ENCODE measurements at places on chromosomes 4 and X.

- no peak for DNase-seq
These were observed 18.9 kb downstream of the TSPAN5 start for GRCh38 chr4:98639523-98639922.

DNA sequence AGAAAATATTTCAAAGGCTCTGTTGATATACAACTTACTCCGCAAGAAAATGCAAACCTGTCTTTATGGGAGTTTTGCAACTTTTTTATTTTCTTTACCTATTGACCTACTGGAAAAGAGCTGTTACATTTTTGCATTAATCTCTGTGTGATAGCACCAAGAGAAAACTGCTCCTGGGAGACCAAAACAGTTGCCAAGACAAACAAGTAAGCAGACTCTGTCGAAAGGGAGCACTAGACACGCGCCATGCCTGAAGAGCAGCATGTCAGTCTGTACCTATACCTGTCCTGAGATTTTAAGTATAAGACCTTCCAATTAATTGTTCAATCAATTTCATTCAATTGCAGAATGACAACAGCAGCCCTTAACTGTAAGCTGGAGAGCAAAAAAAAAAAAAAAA, 56.0 kb upstream of the TECRL start:
- DNase-seq: no peak

- no peak for DNase-seq
These were observed 371.3 kb upstream of the INTU start for GRCh38 chr4:127261476-127261875.

GRCh38 chr4:125388613-125389012, 73.9 kb downstream of the FAT4 start:
- DNase-seq: no peak

DNA sequence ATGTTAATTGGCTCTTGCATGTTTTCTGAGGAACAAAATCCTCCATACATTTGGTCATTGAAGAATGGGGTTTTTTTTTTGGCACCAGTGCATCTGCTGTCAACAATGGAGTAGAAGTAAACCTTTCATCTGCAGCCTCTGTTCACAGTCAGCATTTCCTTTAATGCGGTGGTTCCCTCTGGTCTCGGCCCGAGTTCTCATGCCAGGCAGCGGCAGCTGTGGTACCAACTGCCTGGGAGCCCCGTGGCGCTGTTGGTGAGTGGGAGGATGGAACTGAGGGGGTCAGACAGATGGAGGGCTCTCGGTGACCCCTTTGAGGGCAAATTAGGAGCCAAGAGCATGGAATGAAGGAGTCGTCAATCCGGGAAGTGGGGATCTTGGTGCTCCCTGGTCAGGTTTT, 114.7 kb downstream of the AFF1 start:
- DNase-seq: no peak

- no peak for DNase-seq
These were observed 142.5 kb downstream of the COL4A5 start for GRCh38 chrX:108582151-108582550.

GRCh38 chr4:90292438-90292837, 165.2 kb downstream of the CCSER1 start:
- no peak for DNase-seq

DNA sequence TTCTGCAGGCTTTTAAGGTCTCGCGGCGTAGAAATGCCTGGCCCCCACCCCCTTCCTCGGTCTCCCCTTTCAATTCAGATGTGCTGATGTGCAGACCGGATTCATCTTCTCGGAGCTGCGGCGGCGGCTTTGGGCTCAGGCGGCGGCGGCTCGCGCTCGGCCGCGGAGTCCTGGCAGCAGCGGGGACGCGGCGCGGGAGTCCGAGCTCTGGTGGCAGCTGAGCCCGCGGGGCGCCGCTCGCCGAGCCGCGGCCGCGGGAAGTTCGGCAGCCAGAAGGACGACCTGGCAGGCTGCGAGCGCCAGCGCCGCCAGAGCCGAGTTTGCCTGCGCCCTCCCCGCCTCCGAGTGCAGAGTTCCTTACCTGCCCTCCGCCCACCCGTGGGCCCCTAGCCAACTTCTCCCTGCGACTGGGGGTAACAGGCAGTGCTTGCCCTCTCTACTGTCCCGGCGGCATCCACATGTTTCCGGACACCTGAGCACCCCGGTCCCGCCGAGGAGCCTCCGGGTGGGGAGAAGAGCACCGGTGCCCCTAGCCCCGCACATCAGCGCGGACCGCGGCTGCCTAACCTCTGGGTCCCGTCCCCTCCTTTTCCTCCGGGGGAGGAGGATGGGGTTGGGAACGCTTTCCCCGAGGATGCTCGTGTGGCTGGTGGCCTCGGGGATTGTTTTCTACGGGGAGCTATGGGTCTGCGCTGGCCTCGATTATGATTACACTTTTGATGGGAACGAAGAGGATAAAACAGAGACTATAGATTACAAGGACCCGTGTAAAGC, 448 bp downstream of the TLL1 start:
- peak; percentile 0 for DNase-seq

DNA sequence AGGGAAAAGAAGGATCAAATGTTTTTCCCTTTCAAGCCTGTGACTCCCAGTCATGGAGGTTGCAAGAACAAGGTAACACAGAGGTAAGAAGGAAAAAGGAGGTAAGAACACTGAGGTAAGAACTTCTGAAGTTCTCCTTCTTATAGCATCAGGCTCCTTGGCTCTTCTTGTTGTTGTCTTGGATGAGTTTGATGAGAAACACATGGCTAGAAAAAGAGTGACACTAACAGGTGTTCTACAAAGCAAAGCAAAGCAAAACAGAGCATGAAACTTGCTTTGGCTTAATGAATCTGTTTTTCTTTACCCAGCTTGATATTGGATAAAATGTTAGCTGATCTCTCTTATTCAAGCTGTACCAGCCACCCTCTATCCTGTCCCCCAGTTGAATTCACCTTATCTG, 231.2 kb upstream of the F9 start:
- DNase-seq: no peak

- no peak for DNase-seq
These were observed 191.2 kb downstream of the IDS start for GRCh38 chrX:149313871-149314371.

DNA sequence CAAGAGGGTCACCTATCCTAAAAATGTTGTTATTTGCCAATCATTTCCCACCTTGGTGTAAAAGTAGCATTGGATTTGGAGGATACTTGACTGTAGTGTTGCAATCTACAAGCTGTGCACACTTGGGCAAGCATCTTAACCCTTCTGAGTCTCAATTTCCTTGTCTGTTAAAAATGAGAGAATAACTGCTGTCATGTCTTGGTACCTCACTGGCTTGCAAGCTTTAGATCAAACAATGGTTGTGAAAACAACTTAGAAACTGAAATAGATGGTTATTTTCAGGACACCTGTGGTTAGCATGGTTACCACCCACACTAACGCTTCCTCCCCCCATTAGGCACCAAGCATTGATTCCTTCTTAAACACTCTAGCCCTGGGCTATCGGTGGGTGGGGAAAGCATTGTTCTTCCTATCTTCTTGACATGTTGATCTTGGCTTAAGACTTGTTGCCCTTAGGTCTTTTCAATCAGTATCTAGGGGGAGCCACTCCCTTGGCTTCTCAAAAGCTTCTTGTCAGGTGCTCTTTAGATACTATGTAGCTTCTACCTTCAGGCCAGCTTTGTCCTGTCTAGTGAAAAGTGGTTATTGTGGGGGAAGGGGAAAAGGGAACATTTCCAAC, 10.6 kb upstream of the AMOT start:
- no peak for DNase-seq

DNA sequence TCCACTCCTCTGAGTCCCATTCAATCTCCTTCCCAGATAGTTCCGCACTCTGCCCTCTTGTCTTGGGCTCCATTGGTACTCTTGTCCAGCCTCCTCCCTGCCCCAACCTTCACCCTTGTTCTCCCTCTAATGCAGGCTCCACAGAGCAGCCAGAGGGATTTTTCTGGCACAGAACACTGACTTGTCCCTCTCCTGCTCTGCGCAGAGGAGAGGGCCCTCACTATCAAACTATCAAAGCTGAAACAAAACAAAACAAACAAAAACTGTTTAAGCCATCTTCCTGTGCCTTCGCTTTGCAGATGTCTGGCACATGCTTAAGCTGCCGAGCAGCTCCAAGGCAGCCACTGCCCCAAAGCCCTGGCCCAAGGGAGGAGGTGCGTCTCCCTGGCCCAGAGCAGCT, 2.9 kb downstream of the CNGA2 start:
- no peak for DNase-seq

DNA sequence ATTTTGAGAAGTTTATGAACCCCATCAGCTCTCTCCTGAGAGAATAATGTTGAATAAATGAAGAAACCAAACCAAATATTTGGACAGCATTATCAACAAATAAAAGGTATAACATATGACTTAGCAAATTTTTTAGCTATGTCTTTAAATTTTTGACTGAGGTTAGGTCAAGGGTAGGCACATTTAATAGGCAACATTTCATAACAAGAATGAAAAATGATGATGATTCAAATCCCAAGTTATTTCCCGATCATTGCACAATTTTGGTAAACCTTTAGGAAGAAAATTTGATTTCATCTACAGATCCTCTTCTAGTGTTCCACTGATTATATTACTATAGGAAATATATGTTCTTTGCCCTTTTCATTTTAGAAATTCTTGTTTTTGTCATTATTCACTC, 123.7 kb upstream of the TLR3 start:
- DNase-seq: no peak

GRCh38 chrX:99777912-99778311, 632.2 kb downstream of the PCDH19 start:
- DNase-seq: no peak

- no peak for DNase-seq
These were observed 466.1 kb downstream of the ADGRL3 start for GRCh38 chr4:61666244-61666643.

GRCh38 chr4:8847764-8848163, 23.9 kb downstream of the HMX1 start:
- no peak for DNase-seq

- no peak for DNase-seq
These were observed 7.9 kb downstream of the NONO start for GRCh38 chrX:71291381-71291780.

GRCh38 chrX:152902502-152902820, 4.6 kb downstream of the ZNF185 start:
- no peak for DNase-seq

- no peak for DNase-seq
These were observed 261.1 kb upstream of the GATB start for GRCh38 chr4:152021788-152022438.

GRCh38 chr4:10030972-10031667, 9.8 kb upstream of the SLC2A9 start:
- DNase-seq: no peak

DNA sequence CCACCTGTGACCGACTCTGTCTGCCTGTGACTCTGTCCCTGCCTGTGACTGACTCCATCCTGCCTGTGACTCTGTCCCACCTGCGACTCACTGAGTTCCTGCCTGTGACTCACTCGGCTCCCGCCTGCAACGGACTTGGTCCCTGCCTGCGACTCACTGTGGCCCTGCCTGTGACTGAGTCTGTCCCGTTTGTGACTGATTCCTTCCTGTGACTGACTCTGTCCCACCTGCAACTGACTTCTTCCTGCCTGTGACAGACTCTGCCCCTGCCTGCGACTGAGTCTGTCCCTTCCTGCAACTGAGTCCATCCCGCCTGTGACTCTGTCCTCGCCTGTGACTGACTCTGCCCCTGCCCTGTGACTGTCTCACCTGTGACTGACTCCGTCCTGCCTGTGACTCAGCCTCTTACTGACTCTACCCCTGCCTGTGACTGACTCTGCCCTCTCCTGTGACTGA, 9.6 kb upstream of the UVSSA start:
- DNase-seq: peak; percentile 68

DNA sequence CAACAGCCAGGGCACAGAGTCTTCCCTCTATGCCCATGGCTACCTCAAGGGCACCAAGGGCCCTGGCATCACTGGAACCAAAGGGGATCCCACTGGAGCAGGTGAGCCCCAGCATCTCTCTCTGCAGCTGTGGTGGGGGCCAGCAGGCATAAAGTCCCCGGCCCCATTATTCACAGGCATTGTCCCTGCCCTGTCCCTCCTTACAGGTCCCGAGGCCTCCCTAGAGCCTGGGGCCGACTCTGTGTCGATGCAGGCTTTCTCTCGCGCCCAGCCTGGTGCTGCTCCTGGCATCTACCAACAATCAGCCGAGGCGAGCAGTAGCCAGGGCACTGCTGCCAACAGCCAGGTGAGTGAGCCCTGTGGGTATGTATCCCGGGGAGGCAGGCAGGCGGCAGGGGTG, 12.3 kb upstream of the UBA1 start:
- DNase-seq: no peak

DNA sequence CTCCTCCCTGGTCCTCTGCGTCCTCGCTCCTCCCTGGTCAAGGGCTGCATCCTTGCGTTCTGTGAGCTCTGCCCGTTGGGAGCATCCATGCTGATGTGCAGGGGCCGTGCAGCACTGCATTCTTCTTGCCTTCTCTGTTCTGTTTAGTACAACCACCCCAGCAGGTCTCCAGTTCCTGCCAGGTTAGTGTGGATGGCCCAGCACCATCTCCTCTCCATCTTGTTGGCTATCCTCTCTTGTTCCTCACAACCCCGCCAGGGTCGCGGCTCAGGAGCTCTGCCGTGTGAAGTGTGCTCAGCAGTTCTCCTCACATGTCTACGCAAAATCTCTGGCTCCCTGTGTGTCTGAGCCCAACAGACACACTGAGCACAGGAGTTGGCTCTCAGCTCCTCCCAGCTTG, 10.4 kb upstream of the MAEA start:
- DNase-seq: no peak

DNA sequence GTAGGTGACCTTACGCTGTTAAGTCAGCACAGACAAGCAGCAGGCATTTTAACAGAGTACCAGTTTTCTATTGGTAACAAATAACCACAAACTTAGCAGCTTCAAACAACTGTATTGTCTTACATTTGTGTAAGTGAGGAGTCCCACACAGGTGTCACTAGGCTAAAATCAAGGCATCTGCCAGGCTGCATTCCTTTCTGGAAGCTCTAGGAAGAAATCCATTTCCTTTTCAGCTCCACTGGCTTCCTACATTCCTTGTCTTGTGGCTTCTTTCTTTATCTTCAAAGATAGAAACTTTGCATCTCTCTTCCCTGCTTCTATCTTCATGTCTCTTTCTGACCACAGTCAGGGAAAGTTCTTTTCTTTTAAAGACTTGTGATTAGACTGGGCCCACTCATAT, 139.9 kb downstream of the TMEM144 start:
- no peak for DNase-seq

DNA sequence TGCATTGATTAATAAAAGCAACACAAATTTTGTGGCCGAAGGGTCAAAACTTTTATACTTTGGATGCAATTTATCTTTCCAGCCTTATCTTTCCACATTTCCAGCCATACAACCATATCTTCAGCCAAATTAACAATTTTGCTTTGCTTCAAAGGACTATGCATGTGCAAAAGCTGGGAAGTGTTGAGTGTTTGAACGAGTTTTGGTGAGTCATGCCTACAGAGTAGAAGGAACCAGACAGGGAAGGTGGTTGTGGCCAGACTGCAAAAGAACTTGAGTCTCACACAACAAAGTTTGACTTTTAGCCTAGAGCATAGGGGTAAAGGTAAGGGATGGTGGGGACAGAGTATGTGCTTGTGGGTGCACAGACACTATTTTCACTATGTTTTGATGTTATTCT, 53.0 kb upstream of the GABRA2 start:
- DNase-seq: no peak

GRCh38 chr4:42596918-42597317, 60.0 kb downstream of the ATP8A1 start:
- no peak for DNase-seq

GRCh38 chr4:78457751-78458150, 93.8 kb upstream of the ANXA3 start:
- no peak for DNase-seq

All from stimulated activated CD8-positive, alpha-beta memory T cell treated with anti-CD3 and anti-CD28 coated beads, Interleukin-2, amount 100 ng/mL, for 48 hours (primary cell).